ENCODE measurements at places on chromosomes 7 and 10. TPM values are rescaled to one million over a fixed set of nuclear protein-coding genes. Genes with fewer than 3 reads are reported as not detected.

NKX1-2 gene
- polyA plus RNA-seq, result not detected

DHTKD1 gene
- polyA plus RNA-seq, result 17.5 TPM

TAS2R38 gene
- polyA plus RNA-seq, result not detected

ERVW-1 gene
- not detected for polyA plus RNA-seq

SFRP4 gene
- not detected for polyA plus RNA-seq

PRSS2 gene
- not detected for polyA plus RNA-seq

DKK1 gene
- 21.9 TPM for polyA plus RNA-seq

TAS2R60 gene
- not detected for polyA plus RNA-seq

ZNF33B gene
- polyA plus RNA-seq, result 5.6 TPM

IQUB gene
- 0.06 TPM for polyA plus RNA-seq

ICA1 gene
- polyA plus RNA-seq, result not detected

TMEM184A gene
- 0.36 TPM for polyA plus RNA-seq

AZGP1 gene
- polyA plus RNA-seq, result not detected

COL17A1 gene
- polyA plus RNA-seq, result not detected

- DNase-seq, result no peak
Measured at GRCh38 chr10:127162841-127163240, 33.5 kb downstream of the INSYN2A start.

- DNase-seq, result no peak
Measured at GRCh38 chr10:96275685-96276418, 4.5 kb upstream of the BLNK start.

DNA sequence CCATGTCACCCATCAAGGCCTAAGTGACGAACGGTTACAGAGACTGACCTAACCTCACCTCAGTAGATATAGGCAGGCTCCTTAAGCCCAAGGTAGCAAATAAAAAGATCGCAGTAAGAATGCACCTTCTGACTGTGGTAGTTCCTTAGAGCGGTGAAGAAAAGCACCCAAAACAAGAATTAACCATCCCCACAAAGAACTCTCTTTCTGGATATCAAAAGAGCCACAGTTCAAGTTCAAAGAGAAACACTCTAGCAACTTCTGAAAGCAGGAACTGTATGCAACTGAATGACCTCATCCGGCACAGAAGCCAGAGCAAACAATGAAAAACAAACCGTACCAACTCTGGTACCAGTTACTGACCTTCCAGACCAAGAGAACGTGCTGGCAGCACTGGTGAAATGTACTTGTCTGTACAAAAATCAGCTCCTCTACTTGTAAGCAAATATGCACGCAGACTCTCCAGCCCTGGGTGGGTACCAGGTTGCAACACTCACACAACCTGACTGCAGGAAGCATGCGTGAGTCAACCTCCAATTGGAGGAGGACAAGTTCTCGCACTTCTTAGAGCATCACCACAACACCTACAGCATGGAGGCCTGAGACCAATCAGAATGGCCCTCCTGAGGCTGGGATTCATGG, 202.7 kb downstream of the FAM107B start:
- no peak for DNase-seq

DNA sequence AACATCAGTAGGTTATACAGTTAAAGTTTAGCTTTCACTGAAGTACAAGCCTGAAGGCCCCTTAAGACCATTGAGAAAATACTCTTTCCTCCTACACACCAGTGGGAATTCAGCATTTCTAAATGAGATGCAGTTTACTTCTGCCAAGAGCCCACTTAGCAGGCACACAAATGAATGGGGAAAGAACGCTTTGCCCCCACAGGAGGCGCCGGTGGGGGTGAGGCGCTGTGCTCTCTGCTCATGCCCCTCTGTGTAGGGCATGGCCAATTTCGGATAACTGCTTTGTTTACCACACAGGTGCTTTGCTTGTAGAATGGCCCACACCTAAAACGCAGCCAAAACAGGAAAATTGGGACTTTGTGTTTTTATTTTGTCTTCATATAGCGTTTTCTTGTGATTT, 15.9 kb upstream of the LAT2 start:
- DNase-seq, result no peak

DNA sequence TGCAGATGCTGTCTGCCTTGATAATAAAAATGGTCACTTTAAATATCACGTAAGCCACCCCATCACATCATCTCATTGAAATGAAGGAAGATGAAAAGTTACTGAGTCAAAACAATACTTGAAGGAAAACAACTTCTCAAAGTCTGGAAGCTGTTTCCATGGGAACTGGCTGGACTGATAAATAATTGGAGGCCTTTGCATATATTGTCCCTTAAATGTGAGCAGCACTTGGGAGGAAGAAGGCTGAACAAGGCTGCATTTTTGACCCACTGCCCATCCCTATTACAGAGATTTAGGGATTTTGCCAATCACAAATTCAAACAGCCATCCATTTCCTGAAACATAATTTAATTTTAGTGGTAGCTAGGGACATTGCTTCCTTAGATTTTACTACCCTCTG, 18.2 kb upstream of the MAGI2 start:
- no peak for DNase-seq

DNA sequence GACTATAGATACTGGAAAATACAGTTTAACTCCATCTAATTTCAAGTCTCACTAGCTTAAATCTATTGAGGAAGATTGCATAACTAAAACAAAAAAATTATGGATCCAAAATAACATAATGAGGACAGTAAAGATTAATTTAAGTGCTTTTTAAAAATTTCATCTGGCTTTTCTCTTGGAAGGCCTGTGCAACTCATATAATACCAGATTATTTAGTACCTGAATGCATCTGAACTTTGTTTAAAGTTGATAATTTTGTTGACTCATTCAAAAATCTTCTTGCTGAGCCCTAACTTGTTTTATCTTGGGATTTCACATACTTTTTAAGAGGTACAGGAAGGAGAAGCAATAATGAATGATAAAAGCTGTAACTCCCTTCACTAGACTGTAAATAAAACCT, 146.5 kb downstream of the CSTF2T start:
- DNase-seq, result no peak

GRCh38 chr7:88291398-88292173, 15.1 kb downstream of the STEAP4 start:
- no peak for DNase-seq

DNA sequence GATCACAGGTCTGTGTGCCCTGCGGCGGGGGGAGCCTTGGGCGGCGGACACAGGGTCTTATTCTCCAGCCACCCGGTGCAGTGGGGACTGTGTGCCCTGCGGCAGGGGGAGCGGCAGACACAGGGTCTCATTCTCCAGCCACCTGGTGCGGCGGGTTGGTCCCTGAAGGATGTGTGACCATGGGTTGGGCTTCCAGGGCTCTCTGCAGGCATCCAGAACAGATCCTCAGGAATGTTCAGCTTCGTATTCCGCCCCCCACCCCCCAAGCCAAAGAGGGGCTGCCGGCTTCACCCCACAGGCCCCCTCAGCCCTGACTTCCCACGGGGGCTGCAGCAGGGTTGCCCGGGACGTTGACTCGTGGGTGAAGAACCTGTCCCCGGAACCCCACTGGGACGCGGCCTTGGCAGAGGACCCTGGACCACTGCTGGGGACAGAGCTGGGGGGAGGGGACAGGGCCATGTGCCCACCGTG, 154.5 kb upstream of the PPP2R2D start:
- DNase-seq, result no peak

GRCh38 chr7:134071355-134072331, 55.5 kb upstream of the LRGUK start:
- no peak for DNase-seq

DNA sequence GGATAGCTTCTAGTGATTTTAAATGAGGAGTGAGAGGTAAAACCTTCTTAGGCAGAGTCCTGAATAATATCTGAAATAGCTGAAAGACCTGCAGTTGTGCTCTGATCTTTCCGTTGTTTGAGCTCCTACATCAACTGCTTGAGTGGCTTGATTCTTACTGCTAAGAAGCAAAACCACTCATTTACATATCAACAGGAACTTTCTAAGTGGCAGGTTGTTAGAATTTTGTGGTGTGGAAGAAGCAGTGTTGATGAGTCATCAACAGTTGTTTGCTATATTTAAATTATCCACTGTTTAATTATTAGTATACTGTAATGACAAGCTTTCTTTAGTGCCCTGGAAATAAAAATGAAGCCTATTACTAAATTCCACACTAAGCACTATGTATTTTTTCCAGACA, 689.5 kb downstream of the DNAJB9 start:
- no peak for DNase-seq

- DNase-seq, result no peak
Measured at GRCh38 chr7:43586251-43586900, 3.5 kb downstream of the STK17A start.

DNA sequence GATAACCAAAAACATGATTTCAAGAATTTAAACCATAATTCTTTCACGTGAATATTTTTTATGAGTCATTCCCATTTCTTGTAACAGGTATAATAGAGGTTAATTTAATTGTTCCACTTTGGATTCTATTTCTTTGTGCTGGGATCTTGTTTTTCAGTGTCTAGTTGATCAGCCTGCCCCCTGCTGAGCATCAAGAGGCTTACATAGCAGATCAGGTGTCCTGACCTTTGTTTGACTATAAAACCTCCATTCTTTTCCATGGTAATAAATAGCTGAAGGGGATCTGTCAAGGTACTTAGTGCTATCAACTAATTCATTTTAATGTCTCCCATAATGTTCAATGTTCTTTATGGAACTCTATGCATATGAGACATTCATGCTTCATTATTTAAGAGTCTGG, 4.9 kb downstream of the COL17A1 start:
- no peak for DNase-seq

DNA sequence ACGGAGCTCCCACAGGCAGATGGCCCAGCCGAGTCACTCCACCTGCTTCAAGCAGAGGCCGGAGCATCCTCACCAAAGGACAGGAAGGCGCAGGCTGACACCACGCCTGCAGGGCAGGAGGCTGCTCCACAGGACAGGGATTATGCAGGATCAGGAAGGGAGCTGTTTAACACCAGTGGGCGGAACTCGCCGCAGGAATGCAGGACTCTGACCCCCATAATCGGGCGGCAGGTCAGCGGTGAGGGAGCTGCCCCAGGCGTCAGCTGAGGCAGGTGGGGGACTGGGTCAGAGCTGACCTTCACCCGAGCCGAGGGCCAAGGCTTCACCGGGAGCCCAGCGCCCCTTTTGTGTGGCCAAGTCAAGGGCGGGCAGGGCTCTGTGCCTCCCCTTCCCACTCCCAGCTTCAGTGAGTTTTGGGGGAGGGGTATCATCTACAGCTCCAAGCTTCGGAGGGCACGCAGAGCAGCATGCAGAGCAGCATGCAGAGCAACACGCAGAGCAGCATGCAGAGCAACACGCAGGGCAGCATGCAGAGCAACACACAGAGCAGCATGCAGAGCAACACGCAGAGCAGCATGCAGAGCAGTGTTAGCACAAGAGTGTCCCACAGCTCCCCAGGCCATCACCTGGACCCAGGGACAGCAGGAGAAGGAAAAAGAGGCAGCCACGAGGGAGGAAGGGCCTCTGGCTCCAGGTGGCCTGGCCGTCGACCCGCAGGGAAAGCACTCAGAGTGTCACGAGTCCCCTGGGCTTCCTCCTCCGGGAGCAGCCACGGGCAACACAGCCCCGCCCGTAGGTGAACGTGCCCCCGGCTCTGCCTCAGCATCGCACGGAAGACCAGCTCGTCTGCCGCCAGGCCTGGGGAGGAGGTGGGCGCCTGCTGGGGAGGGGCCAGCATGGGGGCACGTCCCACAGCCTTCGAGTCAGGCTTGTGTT, 151.7 kb upstream of the PPP2R2D start:
- DNase-seq, result no peak

- DNase-seq, result no peak
Measured at GRCh38 chr10:17428351-17429097, 25.9 kb downstream of the ST8SIA6 start.

DNA sequence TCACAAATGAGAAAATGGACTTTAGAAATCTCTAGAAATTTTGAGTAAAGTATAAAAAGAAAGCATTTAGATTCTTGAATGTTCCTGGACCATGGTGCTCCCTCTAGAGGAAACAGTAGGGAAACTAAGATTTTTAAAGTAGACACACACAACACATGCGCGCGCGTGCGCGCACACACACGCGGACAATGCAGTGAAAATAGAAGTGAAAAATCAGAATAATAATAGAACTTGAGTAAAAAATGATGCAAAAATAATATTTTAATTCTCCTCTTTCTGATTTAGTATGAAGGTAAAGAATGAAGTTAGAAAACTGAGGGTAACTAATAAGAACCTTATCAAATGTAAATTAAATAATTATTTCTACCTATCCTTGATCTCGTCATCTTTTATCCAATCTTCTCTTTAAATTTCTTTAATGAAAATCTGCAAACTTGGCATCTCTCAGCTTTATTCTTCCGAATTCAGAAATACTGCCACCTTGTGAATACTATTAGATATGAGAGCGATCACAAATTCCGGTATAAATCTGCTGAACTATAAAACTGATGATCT, 117.0 kb upstream of the AMPH start:
- no peak for DNase-seq

DNA sequence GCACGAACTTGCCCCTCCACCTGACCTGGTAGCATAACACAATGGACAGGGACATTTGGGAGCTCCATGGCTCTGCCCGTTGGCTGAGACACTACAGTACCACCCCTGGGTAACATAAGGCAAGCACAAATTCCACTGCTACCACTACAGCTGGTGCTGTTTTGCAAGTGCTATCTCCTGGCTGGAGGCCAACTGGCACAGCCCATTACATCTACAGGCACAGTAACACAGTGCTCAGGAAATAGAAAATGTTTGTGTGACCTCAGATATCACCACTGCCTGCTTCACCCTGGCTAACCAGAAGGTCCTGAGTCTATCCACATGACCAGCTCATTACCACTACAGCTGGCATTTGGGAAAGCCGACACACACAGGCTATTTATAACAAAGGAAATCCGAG, 631.1 kb upstream of the MBL2 start:
- DNase-seq, result no peak

GRCh38 chr10:47190301-47190700, 109.7 kb upstream of the GDF10 start:
- DNase-seq, result no peak

- no peak for DNase-seq
Measured at GRCh38 chr10:67793313-67793712, 44.7 kb downstream of the DNAJC12 start.

GRCh38 chr10:8428654-8429053, 374.2 kb downstream of the GATA3 start:
- no peak for DNase-seq

DNA sequence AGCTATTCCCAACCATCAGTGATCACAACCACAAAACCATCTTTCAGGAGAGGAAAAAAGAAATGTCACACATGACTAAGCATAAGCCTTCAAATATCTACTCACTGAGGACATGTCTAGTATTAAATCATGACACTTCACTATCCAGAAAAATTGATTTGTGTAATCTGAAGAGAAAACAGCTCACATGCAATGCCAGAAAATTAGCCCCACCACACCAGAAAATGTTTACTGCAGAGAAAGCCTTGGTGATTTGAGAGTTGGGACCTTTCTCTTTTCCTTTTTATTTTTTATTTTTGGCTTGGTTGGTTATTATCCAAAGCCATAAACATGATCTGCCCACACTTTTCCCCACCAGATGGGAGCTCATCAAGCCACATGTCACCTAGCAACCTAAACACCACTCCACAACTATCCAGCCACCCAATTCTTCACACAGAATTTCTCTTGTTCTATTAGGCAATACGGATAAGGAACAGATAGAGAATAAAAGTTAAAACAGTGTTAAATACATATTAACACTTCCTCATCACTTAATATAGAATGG, 3.1 kb downstream of the PARD3 start:
- no peak for DNase-seq

- no peak for DNase-seq
Measured at GRCh38 chr7:149860821-149861727, 12.7 kb upstream of the ATP6V0E2 start.
